ENCODE measurements at places on chromosomes 16 and 17.

- DNase-seq: no peak
These were observed 10.0 kb upstream of the SKAP1 start for GRCh38 chr17:48439875-48440505.

GRCh38 chr17:19979917-19980770 is 2.5 kb upstream of the AKAP10 start:
- DNase-seq: no peak

DNA sequence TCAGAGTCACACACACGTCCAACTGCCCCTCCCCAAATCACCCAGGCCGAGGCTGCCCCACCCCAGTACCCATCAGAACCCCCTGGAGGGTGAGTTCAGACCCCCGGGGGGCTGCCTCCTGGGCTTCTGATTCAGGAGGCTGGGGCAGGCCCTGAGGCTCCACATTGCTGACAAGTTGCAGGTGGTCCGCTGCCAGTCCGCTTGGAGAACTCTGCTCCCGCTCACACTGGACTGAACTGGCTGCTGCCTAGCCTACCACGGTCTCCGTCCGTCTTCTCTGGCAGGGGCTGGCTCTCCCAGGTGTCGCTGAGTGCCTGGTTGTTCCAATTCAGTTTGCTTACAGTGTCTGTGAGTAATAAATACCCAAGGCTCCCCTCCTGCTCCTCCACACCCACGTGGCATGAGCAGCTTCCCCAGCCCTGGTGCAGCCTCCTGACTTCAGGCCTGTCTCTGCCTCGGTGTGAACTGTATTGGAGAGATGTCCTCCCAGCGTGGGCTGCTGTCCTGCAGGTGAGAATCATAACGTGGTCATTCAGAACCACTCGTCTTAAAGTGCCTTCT is 163.4 kb downstream of the LAT start:
- no peak for DNase-seq

DNA sequence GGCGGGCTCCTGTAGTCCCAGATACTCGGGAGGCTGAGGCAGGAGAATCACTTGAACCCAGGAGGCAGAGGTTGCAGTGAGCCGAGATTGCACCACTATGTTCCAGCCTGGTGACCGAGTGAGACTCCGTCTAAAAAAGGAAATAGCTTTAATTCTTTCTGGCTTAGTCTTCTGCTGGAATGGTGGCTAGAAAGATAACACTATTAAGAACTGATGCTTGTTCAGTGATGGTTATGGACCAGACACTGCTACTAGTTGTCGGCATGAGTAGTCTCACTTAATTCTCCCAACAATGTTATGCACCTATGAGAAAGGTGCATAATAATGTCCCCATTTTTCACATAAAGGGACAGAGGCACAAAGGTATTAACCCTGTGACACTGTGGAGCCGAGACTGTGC is 188.7 kb downstream of the HS3ST3A1 start:
- DNase-seq: no peak

- no peak for DNase-seq
These were observed 3.2 kb downstream of the BCO1 start for GRCh38 chr16:81241706-81242105.

All from fibroblast of skin of abdomen (primary cell).